ENCODE measurements at places on chromosomes 12 and 14.

GRCh38 chr14:89171168-89171567, 245.9 kb downstream of the FOXN3 start:
- no peak overlapping the region for H3K4me3 ChIP-seq
- no peak for DNase-seq
- no peaks in the 10 kb centered on the region for H3K27me3 ChIP-seq
- no peak overlapping the region for H3K27ac ChIP-seq
- H3K4me1 ChIP-seq, result no peaks in the 10 kb centered on the region

GRCh38 chr12:127606476-127607015, 660.4 kb upstream of the TMEM132C start:
- no peaks in the 10 kb centered on the region for H3K27me3 ChIP-seq
- H3K4me1 ChIP-seq, result no peaks in the 10 kb centered on the region
- no peaks in the 10 kb centered on the region for H3K36me3 ChIP-seq
- no peak overlapping the region for H3K27ac ChIP-seq

DNA sequence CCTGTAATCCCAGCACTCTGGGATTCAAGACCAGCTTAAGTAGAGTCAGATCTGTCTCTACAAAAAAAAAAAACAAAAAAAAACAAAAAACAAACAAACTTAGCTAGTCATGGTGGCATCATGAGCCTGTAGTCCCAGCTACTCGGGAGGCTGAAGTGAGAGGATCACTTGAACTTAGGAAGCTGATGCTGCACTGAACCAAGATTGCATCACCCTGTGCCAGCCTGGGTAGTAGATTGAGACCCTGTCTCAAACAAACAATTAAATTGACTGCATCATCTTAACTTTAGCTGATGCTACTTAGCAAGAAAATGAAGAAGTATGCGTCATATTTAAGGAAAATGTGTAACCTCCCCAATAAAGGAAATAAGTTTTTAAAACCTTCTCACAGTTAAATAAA, 136.6 kb upstream of the ATXN7L3B start:
- no peak overlapping the region for H3K27ac ChIP-seq
- H3K4me1 ChIP-seq, result no peaks in the 10 kb centered on the region
- H3K27me3 ChIP-seq, result no peaks in the 10 kb centered on the region
- no peaks in the 10 kb centered on the region for H3K36me3 ChIP-seq

DNA sequence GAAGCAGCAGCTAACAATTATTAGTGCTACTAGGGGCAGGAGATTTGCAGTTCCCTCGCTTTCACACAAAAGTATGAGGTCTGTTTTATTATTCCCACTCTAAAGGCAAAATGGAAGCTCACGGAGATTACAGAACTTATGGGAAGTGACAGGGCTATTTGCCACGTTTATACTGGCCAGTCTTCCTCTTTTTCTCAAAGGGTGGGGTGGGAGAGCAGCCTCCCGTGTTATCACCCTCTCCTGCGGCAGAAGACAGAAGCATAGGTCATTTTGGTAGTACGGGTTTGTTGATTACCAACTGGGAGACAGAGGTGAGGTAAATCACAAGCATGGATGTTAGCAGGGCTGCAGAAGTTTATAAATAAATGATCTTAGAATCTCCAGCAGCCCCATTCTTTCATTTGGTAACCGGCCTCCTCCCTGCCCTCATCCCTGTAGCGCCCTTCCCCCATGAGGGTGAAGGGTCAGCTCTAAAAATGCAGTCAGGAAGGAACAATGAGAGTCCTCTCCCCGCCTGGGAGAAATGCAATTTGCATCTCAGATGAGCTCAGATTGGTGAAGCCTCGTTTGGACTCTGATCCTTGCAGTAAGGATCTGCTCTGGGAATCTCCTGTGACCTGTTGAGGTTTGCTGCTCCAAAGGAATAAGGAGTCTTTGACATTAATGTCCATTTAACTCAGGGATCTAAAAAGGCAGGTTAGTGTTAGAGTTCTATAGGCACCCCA, 44.7 kb upstream of the SINHCAF start:
- no peaks in the 10 kb centered on the region for H3K27me3 ChIP-seq
- DNase-seq, result peak; percentile 77
- H3K4me1 ChIP-seq, result peaks cover 21% of the 10 kb centered on the region

DNA sequence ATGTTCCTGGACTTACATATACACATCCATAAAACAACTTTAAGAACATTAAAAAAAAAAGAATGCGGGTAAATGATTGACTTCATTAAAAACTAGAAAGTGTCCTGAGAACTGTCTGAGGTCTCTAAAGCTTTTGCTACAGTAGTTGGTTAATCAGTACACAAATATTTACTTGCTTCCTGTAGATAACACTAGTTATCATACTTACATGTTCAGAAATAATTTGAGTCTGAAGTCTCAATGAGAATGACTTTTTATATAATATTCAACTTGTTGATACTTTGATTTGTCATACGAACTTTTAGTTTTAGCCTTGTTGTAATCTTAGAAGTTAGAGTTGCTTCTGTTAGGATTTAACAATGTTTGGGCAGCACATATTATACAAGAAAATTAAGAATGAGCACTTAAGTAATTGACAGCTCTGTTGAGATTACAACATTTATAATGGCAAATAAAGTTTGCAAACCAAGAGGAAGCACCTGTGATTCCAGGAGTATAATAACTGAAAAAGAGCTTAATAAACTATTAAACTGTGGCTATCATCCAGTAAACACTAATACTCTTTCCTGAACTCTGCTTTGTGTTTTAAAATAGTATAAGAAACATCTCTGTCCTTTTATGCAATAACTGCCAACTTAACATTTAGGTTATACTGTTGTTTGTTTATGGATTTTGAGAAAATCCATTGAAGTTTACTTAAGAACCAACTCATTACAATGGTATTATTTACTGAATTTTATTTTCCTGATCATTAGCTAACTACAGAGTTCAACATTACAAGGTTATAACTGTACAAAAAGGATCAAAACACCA, 131.7 kb downstream of the MIPOL1 start:
- H3K4me3 ChIP-seq, result no peak overlapping the region
- no peaks in the 10 kb centered on the region for H3K36me3 ChIP-seq
- DNase-seq, result peak; percentile 11
- no peaks in the 10 kb centered on the region for H3K27me3 ChIP-seq

DNA sequence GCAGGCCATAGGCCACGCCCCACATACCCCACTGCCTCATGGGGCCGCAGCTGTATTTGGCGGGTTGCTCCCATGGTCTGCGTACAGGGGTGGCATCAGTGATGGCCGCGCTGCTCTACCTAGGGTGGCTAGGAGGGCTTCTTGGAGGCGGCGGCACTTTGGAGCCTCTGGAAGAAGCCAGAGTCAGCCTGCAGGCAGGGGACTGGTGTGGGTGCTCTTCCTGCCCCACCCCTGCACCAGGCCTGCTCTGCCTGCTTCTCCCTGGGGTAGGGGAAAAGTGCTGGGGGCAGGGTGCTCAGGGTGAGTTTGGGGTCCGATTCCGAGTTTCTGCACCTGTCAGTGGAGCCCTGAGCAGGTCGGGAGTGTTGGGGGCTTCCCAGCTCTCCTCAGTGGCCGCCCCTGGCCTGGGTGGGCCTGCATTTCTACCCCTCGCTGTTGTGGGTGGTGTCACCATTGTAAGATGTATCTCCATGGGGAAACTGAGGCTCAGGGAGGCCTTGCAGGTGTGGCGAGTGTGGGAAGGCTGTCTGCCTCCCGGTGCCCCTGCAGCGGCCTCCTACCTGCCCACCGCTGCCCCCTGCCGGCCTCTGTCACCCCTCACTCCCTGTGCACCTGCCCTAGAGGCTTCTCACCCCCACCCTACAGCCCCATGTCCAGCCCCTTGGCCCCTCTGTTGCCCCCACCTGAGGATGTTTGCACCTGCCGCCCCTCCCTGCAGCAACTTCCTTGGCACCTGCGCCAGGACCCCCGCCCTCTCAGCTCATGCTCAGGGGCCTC, 5.5 kb downstream of the CEP170B start:
- H3K36me3 ChIP-seq, result no peaks in the 10 kb centered on the region
- no peaks in the 10 kb centered on the region for H3K27me3 ChIP-seq
- no peak for DNase-seq
- peaks cover 21% of the 10 kb centered on the region for H3K4me1 ChIP-seq

- no peak for DNase-seq
- no peaks in the 10 kb centered on the region for H3K4me1 ChIP-seq
- no peaks in the 10 kb centered on the region for H3K36me3 ChIP-seq
- no peak overlapping the region for H3K4me3 ChIP-seq
- H3K27ac ChIP-seq, result no peak overlapping the region
Observed at GRCh38 chr12:18658829-18659228, 79.0 kb downstream of the PLCZ1 start.

GRCh38 chr14:93533842-93534241, 103.1 kb downstream of the UNC79 start:
- DNase-seq, result no peak
- H3K4me3 ChIP-seq, result no peak overlapping the region
- H3K36me3 ChIP-seq, result no peaks in the 10 kb centered on the region
- H3K4me1 ChIP-seq, result no peaks in the 10 kb centered on the region
- H3K27me3 ChIP-seq, result no peaks in the 10 kb centered on the region

- no peaks in the 10 kb centered on the region for H3K36me3 ChIP-seq
- H3K4me1 ChIP-seq, result peaks cover 6% of the 10 kb centered on the region
- H3K27ac ChIP-seq, result peak within 1 kb of the TSS; percentile 79
- H3K4me3 ChIP-seq, result peak within 1 kb of the TSS; percentile 74
Observed at GRCh38 chr14:91947475-91948184, at the start of gene FBLN5. Gene FBLN5 (minus strand): TSS chr14:91947694. CDS start chr14:91947229, 465 bp downstream.

DNA sequence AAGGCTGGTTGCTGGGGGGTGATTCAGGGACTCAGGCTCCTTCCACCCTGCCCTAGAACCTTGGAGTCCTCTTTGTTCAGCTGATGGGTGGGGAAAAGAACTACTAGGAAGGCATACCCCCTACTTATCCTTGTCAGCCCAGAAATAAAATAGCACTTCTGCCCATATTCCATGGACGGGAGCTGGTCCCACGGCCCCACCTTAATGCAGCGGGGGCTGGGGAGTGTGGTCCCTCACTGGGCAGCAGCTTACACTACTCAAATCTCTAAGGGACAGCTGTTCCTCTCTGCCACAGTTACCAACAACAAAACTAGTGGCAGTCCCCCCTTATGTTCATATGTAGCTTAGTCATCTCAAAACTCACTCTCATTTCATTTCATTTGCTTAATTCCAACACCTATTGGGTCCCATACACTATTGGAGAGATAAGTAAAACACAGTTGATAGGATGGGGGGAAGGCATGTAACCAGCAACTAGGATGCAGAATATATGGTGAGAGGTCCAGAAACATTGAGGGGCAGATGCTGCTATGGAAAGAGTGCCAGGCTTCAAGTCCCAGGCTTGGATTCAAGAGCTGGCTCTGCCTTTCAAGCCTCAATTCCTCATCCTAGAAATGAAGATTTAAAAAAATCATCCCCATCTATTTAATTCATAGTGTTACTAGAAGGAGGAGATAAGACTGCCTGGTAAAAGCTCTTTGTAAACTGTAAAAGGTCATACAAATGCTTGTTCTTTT, 83.7 kb upstream of the RIC8B start:
- no peak overlapping the region for H3K4me3 ChIP-seq
- DNase-seq, result no peak
- no peak overlapping the region for H3K27ac ChIP-seq
- no peaks in the 10 kb centered on the region for H3K27me3 ChIP-seq
- H3K4me1 ChIP-seq, result no peaks in the 10 kb centered on the region
- no peaks in the 10 kb centered on the region for H3K36me3 ChIP-seq

DNA sequence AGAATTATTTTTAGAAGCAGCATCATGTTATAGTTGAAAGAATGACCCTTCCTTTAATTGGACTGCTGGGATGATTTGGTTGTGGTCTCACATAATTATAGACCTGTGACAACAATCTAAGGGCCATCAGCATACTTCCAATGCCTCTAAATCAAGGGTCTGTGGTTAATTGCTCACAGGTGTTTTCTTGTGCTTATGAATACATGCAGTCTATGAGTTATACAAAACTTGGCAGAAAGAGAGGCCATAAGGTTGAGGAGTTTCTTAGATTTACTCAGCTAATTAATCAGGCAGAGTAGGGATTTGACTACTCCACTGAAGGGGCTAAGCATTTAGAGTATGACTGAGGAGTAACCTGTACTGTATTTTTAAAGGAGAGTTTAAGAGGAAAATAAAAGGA, 37.0 kb upstream of the FRMD6 start:
- no peaks in the 10 kb centered on the region for H3K36me3 ChIP-seq
- no peaks in the 10 kb centered on the region for H3K27me3 ChIP-seq
- peaks cover 13% of the 10 kb centered on the region for H3K4me1 ChIP-seq
- no peak for DNase-seq

GRCh38 chr14:69356903-69357543, 41.1 kb downstream of the ERH start:
- H3K36me3 ChIP-seq, result no peaks in the 10 kb centered on the region
- no peak overlapping the region for H3K4me3 ChIP-seq
- no peaks in the 10 kb centered on the region for H3K27me3 ChIP-seq
- DNase-seq, result no peak
- H3K4me1 ChIP-seq, result peaks cover 4% of the 10 kb centered on the region

DNA sequence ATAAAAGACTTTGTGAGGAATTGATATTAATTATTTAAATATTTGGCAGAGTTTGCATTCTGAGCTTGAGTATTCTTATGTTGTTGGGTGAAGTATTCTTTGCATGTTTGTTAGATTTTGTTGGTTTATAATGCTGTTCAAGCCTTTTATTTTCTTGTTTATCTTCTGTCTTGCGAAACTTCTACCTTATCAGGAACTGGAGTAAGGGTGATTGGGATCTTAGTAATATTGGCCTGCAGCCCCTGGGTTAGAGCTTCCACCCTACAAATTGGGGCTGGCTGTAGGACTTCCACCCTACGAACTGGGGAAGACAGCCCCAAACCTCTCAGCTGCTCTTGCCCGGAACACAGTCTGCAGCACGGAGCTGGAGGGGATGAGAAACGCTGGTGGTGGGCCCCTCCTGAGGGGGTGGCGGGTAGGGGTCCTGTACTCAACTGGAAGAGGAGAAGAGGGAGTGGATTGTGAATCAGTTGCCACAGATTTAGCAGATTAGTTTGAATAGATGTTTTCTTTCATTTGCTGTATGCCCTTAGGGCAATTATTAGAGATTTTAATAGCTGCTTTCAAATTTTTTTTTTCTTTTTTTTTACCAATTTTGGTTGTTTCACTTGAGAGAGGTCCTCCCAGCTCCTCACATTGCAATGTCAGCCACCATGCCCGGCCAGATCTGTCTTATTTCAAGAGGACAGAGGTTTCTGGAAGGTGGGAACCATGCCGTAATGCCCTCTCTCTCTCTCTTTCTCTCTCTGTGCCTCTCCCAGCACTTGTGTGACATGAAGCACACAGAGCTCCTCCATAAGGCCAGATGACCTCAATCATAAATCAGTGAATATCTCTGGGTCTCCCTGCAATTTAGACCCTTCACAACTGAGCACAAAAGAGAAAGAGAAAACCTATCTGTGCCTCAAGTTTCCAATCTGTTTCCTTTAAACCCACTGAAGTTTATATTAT, 123.4 kb downstream of the DICER1 start:
- no peaks in the 10 kb centered on the region for H3K27me3 ChIP-seq
- no peaks in the 10 kb centered on the region for H3K4me1 ChIP-seq
- H3K27ac ChIP-seq, result no peak overlapping the region
- H3K4me3 ChIP-seq, result no peak overlapping the region

DNA sequence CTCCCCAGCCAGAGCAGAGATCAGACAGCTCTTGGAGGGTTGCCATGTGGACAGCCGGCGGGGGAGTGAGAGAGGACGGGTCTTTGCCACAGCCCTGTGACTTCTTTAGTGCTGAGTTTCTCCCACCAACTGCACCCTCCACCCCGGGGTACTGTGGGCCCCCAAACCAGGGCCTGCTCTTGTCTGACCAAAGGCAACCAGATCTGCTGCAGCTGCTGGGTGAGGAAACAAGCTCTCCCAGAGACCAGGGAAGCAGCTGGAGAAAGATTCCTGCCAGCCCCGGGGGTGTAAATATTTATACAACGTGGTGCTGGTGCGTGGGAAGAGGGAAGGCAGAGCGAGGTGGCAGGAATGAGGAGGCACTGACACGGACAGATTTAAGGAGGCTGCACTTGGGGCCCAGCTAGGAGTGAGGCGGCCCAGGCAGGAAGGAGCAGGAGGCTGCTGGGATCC, 14.3 kb upstream of the ZFP36L1 start:
- peak; percentile 60 for DNase-seq
- no peaks in the 10 kb centered on the region for H3K36me3 ChIP-seq
- H3K27me3 ChIP-seq, result no peaks in the 10 kb centered on the region
- H3K27ac ChIP-seq, result peak overlapping the region; percentile 61
